ENCODE measurements at places on chromosomes 5 and 9.

DNA sequence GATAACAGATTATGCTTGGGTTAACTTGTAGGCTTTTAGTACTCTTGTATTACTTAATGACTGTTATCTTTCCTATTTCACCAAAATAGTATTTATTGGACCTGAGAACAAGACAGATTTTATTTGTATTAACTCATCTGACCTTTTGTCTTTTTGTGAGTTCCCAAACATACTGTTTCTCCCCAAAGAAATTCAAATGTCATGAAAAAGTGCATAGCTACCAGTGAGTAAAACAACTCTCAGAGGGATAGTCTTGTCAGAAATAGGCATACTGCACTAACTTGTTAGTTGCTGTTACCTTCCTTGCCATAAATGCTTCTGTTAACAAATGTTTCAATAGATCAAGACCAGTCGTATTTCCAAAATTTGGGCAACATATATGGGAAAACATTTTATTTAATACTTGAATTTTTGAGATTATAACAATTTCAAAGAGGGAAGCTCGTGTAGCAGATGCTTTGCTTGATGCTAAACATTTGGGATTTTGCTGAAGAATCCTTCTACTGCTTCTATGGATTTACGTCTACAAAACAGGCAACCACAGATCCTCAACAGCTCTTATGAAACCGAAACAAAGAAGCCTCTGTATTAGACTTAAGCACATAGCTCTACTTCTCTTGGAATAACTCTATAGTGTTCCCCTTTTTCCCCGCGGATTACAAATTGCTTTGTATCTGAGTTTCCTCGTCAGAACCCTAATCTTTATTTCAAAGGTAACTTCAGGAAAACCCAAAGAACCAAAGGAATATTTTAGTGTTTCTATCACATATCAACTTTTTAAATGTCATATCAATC, 248.8 kb downstream of the MCTP1 start:
- no peak for DNase-seq

GRCh38 chr5:149830579-149830978, 100.5 kb downstream of the PPARGC1B start:
- DNase-seq: no peak

GRCh38 chr9:109120204-109120789, 550 bp upstream of the TMEM245 start:
- DNase-seq: no peak

GRCh38 chr5:52989025-52989780, at the start of gene ITGA2:
TSS of gene ITGA2 (plus strand) at chr5:52989352. CDS start at chr5:52989469, 117 bp downstream.
- peak; percentile 21 for DNase-seq

DNA sequence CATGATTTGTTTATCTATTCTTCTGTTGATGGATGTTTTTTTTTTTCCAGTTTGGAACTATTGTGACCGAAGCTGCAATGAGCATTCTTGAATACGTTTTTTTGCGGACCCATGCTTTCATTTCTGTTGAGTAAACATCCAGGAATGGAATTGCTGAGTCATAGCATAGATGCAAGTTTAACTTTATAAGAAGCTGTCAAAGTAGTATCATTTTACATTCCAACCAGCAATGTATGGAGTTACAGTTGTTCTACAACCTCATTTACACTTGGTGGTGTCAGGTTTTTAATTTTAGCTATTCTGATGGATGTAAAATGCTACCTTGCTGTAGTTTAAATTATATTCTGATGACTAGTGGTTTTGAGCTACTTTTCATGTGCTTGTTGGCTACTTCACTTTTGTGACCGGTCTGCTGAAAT, 49.0 kb downstream of the NPR3 start:
- DNase-seq: peak; percentile 93

- no peak for DNase-seq
Observed at GRCh38 chr5:151240924-151241635, 11.9 kb upstream of the GM2A start.

DNA sequence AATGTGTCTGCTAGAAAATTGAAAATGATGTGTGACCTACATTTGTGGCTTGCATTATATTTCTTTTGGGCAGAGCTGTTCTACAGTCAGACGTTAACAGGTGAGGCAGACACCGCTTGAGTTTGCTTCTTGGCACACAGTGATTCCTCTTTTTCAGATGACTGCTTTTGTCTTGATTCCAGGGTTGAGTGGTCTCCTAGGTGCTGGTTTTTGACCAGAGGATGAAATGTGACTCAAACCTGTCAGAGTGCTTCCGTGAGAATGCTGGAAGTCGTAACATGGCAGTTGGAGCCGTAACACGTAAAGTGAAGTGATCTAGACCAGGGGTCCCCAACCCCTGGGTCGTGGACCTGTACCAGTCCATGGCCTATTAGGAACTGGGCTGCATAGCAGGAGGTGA, 28.3 kb upstream of the NDFIP1 start:
- no peak for DNase-seq

DNA sequence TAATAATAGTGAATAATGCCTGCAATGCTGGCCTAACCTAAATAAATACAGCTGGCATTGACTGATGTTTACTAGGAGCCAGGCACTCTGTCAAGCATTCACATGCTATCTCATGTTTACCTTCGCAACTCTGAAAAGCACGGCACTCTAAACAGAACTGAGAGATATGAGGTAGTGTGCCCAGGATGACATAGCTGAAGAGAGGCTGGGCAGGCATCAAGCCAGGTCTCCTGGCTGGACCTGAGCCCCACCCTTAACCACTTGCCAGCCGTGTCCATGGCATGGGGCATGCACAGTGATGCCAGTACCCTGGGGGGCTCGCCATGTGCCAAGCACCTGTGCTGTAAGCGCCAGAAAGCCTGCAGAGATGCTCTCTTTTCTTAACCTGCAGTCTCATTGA, 119.4 kb upstream of the MVB12B start:
- DNase-seq: no peak

DNA sequence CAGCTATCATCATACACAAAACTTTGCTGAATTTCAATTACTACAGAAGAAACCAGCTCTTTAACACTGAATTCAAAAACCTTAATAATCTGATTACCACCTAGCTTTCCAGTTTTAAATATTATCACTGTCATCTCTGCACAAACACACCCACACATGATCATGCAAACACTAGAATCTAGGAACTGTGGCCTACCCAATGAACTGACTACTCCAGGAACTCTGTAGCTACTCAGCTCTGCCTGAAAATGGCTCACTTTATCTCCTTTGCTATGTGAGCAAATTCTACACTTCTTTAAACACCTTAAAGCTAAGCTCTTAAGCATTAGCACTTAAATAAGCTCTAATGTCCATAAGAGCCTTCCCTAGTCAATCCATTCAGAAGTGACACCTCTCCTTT, 123.3 kb upstream of the DPYSL3 start:
- DNase-seq: no peak

- peak; percentile 53 for DNase-seq
Observed at GRCh38 chr5:123176224-123176937, 87.3 kb downstream of the PRDM6 start.

DNA sequence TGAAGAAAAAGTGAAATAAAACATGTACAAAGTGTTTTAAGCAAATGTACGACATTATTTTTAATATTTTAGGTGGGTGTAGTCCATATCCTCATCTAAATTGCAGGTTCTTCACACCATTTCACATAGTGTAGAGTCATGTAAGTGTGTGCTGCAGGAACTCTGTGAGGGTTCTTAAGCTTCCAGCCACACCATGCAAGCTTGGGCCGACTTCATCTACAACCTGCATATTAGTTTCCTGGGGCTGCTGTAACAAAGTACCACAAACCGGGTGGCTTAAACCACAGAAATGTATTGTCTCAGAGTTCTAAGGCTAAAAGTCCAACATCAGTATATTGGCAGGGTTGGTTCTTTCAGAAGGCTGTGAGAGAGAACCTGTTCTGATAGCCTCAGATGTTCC, 10.2 kb downstream of the PAM start:
- no peak for DNase-seq

DNA sequence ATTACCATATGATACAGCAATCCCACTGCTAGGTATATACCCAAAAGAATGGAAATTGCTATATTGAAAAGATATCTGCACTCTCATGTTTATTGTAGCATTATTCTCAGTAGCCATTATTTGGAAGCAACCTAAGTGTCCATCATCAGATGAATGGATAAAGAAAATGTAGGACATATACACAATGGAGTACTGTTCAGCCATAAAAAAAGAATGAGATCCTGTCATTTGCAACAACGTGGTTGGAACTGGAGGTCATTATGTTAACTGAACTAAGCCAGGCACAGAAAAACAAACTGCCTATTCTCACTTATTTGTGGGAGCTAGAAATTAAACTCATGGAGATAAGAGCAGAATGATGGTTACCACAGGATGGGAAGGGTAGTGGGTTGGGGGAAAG, 63.1 kb upstream of the TTC23L start:
- no peak for DNase-seq

DNA sequence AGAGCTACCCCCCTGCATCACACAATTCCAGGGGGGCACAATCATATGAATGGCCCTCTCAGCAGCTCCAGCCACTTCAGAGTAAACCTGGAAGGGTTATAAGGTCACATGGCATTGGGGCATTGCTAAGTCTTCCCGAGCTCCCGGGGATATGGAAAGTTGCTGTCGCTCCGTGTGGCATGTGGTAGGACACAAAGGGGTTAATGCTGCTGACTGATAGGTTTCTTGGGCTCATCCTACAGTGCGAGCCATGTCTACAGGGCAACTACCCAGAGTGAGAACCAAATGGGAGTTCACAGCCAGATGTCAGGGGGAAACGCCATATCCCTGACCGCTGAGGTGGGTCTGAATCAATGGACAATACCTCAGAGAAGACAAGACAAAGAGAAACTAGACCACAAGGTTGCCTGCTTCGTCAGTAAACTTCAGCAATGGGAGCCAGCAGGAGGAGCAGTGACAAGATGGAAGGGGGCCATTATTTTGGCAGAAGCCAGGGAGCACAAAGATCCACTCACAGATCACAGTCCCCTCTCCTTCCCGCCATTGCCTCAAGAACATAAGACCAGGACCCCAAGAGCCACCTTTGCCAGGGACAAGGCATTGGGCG, 52.4 kb upstream of the SHISAL2B start:
- DNase-seq: no peak

- no peak for DNase-seq
Observed at GRCh38 chr9:89109666-89110065, 69.0 kb downstream of the SHC3 start.

DNA sequence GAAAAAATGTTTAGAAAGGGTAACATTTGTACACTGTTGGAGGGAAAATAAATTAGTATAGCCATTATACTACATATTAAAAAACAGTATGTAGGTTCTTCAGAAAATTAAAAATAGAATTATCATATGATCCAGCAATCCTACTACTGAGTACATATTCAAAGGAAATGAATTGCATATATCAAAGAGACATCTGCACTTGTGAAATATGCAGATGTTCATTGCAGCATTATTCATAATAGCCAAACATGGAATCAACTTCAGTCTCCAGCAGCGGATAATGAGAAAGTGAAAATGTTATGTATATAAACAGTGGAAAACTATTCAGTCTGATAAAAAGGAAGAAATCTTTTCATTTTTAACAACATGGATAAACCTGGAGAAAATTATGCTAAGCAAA, 695.5 kb downstream of the SLCO4C1 start:
- DNase-seq: no peak

DNA sequence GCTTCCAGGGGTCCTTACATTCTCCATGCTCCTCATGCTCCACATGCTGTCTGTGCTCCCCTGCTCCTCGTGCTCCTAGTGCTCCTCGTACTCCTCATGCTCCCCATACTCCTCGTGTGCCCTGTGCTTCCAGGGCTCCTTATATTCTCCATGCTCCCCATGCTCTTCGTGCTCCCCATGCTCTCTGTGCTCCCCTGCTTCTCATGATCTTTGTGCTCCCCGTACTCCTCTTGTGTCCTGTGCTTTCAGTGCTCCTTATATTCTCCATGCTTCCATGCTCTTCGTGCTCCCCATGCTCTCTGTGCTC, 51.9 kb downstream of the TRIP13 start:
- no peak for DNase-seq

DNA sequence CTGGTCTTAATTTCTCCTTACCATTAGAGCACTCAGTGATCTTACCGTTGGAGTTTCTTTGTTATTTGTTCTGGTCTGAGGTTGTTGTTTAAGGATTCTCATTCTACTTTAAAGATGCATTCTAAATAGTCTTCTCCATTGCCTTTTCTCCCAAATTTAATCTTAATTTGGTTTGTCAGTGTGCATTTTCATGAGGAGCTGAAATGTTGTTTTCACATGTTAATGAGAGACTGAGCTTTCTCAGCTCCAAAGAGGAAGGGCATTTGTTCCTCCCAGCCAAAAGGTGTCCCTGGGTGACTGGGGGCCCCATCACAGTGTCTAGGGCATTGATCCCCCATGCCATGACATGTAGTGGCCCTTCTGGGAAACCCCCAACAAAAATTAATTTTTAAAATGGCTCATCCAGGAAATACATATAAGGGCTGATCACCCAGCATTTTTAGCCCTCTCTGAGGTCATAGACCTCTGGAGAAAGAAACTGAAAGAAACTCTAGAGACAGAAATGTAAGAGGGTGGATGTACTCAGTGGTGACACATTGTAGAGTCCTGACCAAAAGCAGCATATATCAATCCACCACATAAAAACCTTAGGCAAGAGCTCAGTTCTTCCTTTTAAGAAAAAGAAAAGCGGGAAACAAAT, 240.4 kb upstream of the RAI14 start:
- no peak for DNase-seq

GRCh38 chr5:147887930-147888329, 9.4 kb downstream of the SCGB3A2 start:
- no peak for DNase-seq

Measured in amniotic stem cell (primary cell).